ENCODE measurements at places on chromosomes 5 and 9. TPM values are rescaled to one million over a fixed set of nuclear protein-coding genes. Genes with fewer than 3 reads are reported as not detected.

The AMBP gene
- 0.66 TPM for total RNA-seq

- DNase-seq, result peak; percentile 35
Observed at GRCh38 chr5:124056991-124057723, 545.2 kb downstream of the CSNK1G3 start.

- no peak for DNase-seq
Observed at GRCh38 chr5:32278406-32278805, 34.3 kb downstream of the MTMR12 start.

DNA sequence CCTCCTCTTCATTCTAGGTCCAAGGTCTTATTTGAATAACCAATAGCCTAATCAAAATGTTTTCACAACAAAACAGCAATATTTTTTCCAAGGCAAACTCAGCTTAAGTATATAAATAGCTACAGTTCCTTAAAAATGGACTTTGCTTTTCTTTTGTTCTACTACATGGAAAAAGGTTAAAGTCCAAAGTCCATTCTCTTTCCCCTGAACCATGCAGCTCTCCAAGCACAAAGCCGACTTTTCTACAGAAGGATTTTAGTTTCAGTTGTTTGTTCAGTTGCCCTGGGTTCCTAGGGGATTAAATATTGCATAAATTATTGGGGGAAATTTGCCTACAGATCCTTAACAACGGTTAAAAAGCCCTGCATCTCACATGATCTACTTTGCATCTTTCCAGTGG lies 677.0 kb upstream of the KLF4 start:
- DNase-seq, result no peak

- DNase-seq, result no peak
Observed at GRCh38 chr5:151219789-151220188, 4.1 kb downstream of the CCDC69 start.

- DNase-seq, result no peak
Observed at GRCh38 chr5:138770291-138770690, 17.1 kb downstream of the CTNNA1 start.

The OR1Q1 gene
- total RNA-seq, result 0.44 TPM

The STPG3 gene
- not detected for total RNA-seq

Data from breast epithelium (tissue), 4 donors.